ENCODE measurements at places on chromosomes 5 and 9.
A peak's percentile ranks its signal among the peaks of the same experiment; 100 is the strongest.

DNA sequence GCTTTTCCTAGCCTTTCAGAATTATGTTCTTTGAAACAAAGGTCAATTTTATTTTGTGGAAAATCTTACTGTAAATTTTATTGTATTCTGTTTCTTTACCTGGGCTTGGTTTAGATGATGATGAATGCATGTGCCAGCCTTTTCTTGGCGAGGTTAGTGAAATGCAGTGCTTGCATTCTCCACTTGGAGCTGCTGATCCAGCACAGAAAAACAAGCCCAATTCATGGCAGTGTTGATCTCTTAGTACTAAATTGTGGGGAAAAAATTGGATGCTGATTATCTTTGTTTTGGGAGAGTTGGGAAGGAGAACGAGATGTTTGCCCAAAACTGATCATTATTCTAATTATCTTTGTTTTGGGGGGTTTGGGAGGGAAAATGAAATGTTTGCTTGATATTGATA, 3.7 kb downstream of the HABP4 start:
- DNase-seq, result no peak

DNA sequence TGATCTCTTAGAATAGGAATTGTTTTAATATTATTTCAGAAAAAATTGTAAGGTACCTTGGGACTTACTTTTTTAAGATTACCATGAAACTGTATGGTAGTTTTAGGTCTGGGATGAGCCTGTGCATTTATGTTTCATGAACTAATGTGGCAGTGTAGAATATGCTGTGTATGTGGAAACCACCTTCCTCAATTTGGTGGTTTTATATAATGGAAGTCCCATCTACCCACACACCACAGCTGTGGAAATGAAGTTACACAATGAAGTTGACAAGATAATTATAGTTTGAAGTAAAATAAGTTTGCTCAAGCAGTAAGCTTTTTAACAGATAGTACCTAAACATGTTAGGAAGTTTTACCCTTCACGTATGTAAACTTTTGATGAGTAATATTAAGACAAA, 24.4 kb downstream of the WDR36 start:
- no peak for DNase-seq

DNA sequence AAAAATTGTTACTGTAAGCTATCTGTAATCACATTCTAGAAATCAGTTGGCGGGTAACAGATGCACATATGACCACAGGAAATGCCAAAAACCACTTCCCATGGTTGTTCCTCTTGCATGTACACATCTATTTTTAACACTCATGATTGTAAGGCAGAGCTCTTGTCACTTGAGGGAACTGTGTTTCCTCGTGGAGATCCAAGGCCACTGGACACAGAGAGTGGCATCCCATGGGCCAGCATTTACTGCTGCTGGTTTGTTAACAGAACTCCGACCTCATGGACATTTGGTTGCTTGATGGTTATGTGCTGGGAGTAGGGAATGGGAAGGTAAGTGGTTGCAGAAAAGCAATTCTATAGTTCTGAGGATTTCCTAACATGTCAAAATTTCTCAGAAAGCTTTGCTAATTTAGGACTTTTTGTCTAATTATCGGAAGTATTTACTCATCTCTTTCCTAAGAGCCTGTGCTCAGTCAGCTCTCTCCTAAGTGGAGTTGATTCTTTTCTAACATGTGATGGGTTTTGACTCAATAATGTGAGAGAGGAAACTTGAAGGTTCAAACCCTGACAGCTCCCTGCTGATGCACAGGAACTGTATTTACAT, 202.0 kb upstream of the NR3C1 start:
- DNase-seq, result no peak

GRCh38 chr5:179276838-179277395, 68.3 kb downstream of the ADAMTS2 start:
- DNase-seq, result no peak

DNA sequence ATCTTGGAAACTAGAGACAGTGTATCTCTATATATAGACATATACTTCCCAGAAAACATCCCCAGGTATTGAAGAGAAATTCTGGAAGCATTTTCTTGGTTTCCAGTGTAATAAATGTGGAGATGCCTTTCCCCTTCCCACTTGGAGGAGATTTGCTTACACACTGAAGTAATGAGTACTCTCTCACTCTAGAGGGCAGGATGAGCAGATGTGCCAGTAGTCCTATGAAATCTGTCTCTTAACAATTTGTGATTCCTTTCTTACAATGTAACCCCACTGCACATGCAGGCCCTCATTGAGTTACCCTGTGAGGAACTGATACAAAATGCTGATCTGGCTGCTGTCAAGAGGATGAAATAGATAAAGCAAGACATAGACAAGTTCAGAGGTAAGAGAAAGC, 567.2 kb downstream of the SLCO4C1 start:
- DNase-seq, result no peak

DNA sequence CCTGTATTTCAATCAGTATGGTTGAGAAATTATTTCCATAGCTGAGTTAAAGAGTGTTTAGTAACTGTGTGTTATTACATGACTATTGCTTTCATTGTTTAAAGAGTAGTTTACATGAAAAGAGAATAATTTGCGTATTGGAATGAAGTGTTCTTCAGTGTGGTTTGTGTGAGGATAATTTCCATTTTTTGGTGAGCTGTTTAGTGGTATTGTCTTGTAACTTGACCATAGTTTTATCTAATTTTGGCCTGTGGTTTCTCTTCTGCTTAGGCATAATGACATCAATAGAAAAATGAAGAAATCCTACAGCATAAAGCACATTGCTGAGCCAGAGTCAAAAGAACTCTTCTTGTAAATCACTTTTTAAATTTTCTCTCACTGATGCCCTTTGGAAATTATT, 151.2 kb downstream of the SNCAIP start:
- DNase-seq, result peak; percentile 93
